ENCODE measurements at places on chromosomes 13 and 19.

- peaks cover 21% of the 10 kb centered on the region for H3K4me1 ChIP-seq
- no peak for DNase-seq
- no peak overlapping the region for H3K4me3 ChIP-seq
- no peaks in the 10 kb centered on the region for H3K27me3 ChIP-seq
- no peak overlapping the region for H3K27ac ChIP-seq
Measured at GRCh38 chr13:49303533-49304252, 56.0 kb downstream of the CDADC1 start.

DNA sequence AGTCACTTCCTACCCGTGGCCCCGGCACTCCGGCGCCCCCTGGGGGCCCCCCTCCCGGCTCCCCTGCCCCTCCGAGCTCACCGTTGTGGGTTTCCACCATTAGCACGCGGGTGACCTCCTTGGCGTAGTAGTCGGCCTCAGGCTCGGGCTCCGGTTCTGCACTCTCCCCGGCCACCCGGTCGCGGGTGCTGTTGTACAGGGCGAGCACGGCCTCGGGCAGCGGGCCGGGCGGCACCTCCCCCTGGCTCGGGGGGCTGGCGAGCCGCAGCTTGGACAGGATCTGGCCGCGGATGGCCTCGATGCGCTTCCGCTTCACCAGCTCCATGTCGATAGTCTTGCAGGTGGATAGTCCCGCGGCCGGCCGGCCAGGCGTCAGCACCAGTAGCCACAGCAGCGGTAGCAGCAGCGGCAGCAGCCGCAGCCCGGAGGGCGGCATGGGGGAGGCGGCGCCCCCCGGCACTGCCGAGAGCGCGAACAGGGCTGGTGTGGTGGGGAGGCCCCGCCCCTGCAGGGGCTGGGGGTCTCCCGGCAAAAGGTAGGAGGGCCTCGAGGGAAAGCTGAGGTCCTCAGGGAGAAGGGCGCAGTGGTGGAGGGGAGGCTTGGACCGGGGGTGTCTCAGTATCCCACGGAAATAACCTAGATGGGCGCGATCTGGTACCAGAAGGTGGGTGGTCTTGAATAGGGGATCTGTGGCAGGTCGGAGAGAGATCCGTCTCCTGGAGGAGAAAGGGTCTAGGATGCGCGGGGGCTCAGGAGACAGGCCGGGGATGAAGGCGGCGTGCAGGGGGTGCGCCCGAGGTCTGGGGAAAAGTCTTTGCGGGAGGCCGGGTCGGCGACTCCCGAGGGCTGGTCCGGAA lies 885 bp downstream of the TGFB1 start:
- H3K36me3 ChIP-seq: peaks cover 14% of the 10 kb centered on the region
- H3K27me3 ChIP-seq: no peaks in the 10 kb centered on the region
- H3K4me1 ChIP-seq: peaks cover 60% of the 10 kb centered on the region
- H3K4me3 ChIP-seq: peak overlapping the region; percentile 99

GRCh38 chr19:54517483-54517882 lies 14.9 kb downstream of the LAIR2 start:
- H3K27me3 ChIP-seq: peaks cover 40% of the 10 kb centered on the region
- no peak for DNase-seq
- no peak overlapping the region for H3K4me3 ChIP-seq
- H3K27ac ChIP-seq: no peak overlapping the region
- H3K4me1 ChIP-seq: peaks cover 11% of the 10 kb centered on the region

GRCh38 chr13:42968906-42969305 lies 23.1 kb downstream of the EPSTI1 start:
- peaks cover 5% of the 10 kb centered on the region for H3K36me3 ChIP-seq
- H3K27me3 ChIP-seq: no peaks in the 10 kb centered on the region
- no peak for DNase-seq
- peak overlapping the region; percentile 59 for H3K27ac ChIP-seq

DNA sequence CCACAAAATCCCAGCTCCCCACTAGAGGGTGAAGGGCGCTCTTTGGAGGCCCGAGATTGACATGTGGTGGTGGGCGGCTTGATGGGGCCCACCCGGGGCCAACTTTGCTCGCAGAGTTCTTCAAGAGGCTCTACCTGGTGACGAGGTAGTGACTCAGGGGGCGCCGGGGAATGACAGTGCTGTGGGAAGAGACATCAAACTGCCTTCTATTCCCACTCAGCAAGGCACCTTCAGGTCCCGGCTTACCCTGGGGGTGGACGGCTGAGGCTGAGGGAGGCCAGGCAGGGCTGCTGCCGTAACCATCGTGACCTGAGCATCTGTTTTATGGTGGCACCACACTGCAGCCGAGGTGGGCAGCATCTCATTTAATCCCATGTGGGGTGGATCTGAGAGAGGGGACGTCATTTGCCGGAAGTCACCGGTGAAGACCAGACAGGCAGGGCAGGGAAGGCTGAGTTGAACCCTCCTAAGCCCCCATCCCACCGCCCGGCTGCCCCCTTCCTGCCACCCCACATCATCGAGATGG lies 1.6 kb downstream of the LINGO3 start:
- peak overlapping the region; percentile 53 for H3K4me3 ChIP-seq
- peaks cover 4% of the 10 kb centered on the region for H3K36me3 ChIP-seq
- no peak for DNase-seq
- H3K4me1 ChIP-seq: peaks cover 13% of the 10 kb centered on the region

GRCh38 chr19:43618921-43619261 lies 538 bp downstream of the ZNF428 start:
- no peaks in the 10 kb centered on the region for H3K36me3 ChIP-seq
- H3K4me3 ChIP-seq: peak overlapping the region; percentile 97
- H3K27me3 ChIP-seq: no peaks in the 10 kb centered on the region
- peak overlapping the region; percentile 91 for H3K27ac ChIP-seq

- no peak for DNase-seq
- H3K4me1 ChIP-seq: peaks cover 41% of the 10 kb centered on the region
- no peak overlapping the region for H3K4me3 ChIP-seq
- H3K27ac ChIP-seq: no peak overlapping the region
- H3K36me3 ChIP-seq: peaks cover 4% of the 10 kb centered on the region
Measured at GRCh38 chr13:48252176-48252575, 19.2 kb downstream of the ITM2B start.

DNA sequence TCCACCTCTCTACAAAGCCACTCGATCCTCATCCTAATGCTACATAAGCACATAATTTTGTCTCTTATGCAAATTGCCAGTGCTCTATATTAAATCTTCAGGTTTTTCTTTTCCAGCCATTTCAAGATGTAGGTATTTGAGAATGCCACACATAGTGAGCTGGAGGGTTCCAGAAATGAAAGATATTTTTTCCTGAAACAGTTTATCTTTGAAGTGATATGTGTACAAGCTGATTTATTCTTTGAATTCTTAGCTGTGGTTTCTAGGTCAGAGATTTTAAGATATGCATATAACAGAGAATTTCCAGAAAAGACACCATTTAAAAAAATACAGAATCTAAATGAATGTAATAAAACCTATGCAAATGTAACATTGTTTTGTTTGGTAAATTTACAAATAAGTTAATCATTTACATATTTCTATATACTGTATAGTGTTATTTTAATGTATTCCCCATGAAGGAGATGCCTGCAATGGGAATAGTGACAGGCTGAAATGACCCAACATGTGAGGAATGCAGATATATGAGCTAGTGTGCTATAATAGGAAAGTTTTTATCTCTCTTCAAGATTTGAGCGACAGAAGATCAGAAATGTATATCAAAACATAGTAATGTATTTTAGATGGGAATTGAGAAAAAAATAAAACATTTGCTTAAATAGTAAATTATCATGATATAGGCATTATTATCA lies 570.2 kb downstream of the SLITRK1 start:
- H3K36me3 ChIP-seq: no peaks in the 10 kb centered on the region
- no peak overlapping the region for H3K4me3 ChIP-seq
- no peak for DNase-seq

- no peak overlapping the region for H3K4me3 ChIP-seq
- peaks cover 5% of the 10 kb centered on the region for H3K36me3 ChIP-seq
- DNase-seq: no peak
- peaks cover 4% of the 10 kb centered on the region for H3K4me1 ChIP-seq
Measured at GRCh38 chr19:41186971-41187883, 5.8 kb upstream of the CYP2S1 start.

DNA sequence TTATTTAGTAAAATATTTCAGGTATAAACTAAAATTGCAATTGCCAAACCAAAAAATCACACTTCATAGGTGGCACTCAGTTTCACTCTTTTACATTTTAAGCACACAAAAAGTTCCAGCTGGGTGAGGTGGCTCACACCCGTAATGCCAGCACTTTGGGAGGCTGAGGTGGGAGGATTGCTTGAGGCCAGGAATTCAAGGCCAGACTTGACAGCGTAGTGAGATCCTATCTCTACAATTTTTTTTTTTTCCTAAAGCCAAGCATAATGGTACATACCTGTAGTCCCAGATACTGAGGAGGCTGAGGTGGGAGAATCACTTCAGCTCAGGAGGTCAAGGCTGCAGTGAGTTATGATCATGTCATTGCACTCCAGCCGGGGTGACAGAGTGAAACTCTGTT lies 20.6 kb upstream of the SLC46A3 start:
- no peak for DNase-seq
- peaks cover 1% of the 10 kb centered on the region for H3K27me3 ChIP-seq
- H3K4me3 ChIP-seq: no peak overlapping the region

GRCh38 chr19:42111384-42111783 lies 20.9 kb downstream of the POU2F2 start:
- no peaks in the 10 kb centered on the region for H3K27me3 ChIP-seq
- peaks cover 22% of the 10 kb centered on the region for H3K4me1 ChIP-seq
- no peak overlapping the region for H3K4me3 ChIP-seq
- no peak for DNase-seq
- H3K27ac ChIP-seq: peak overlapping the region; percentile 79

DNA sequence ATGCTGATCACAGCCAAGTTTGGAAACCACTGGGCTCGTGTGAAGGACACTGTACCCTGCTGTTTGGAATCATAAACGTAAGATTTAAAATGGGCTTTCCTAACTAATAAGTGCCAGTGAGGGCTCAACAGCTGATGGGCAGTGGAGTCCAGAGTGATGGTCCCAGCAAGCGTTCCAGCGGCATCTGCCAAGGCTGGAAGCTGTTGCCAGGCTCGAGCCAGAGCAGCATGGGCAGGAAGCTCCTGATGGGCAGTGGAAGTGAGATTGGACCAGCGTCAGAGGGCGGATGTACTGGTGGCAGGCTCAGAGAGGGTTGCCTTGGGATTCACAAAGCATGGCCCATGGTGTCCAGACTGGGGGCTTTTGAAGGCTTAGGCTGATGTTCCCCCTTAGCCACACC lies 30.2 kb downstream of the COL4A2 start:
- peaks cover 13% of the 10 kb centered on the region for H3K4me1 ChIP-seq
- H3K36me3 ChIP-seq: no peaks in the 10 kb centered on the region
- DNase-seq: no peak

GRCh38 chr13:46580362-46580839 lies 27.4 kb downstream of the LRCH1 start:
- DNase-seq: no peak
- peaks cover 2% of the 10 kb centered on the region for H3K36me3 ChIP-seq
- H3K4me1 ChIP-seq: peaks cover 42% of the 10 kb centered on the region
- H3K4me3 ChIP-seq: no peak overlapping the region

- H3K4me1 ChIP-seq: no peaks in the 10 kb centered on the region
- H3K36me3 ChIP-seq: peaks cover 6% of the 10 kb centered on the region
- no peak overlapping the region for H3K27ac ChIP-seq
- no peaks in the 10 kb centered on the region for H3K27me3 ChIP-seq
- no peak overlapping the region for H3K4me3 ChIP-seq
Measured at GRCh38 chr13:74346960-74347359, 212.8 kb upstream of the KLF12 start.

DNA sequence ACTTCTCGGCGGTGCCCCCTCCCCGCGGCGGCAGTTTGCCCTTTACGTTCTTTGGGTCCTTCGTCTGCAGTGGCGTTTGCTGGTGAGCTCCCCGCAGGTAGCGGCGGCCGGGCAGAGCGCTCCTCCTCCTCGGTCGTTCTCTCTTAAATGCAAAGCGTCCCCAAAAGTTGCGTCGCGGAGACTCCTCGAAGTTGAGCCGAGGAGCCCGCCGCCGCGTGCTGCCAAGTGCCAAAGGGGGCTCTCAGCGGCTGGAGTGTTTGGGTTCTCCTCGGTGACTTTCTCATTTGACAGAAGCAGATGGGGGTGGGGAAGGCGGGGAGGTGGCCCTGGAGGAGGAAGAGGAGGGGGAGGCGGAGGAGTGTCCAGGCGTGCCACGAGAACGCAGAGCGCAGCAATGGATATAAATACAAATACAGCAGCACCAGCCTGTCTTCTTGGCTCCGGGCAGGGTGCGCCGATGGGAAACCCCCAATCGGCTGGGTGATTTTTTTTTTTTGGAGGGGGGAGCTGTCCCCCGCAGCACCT lies at the start of gene SOX21:
TSS of gene SOX21 (minus strand) at position 259 of the 525 bp plus-strand sequence. CDS start 496 bp downstream, outside the sequence.
- H3K27ac ChIP-seq: no peak within 1 kb of the TSS
- peaks cover 11% of the 10 kb centered on the region for H3K4me1 ChIP-seq
- peak within 1 kb of the TSS; percentile 83 for H3K4me3 ChIP-seq
- peaks cover 2% of the 10 kb centered on the region for H3K36me3 ChIP-seq
- peaks cover 72% of the 10 kb centered on the region for H3K27me3 ChIP-seq
- no peak for DNase-seq

DNA sequence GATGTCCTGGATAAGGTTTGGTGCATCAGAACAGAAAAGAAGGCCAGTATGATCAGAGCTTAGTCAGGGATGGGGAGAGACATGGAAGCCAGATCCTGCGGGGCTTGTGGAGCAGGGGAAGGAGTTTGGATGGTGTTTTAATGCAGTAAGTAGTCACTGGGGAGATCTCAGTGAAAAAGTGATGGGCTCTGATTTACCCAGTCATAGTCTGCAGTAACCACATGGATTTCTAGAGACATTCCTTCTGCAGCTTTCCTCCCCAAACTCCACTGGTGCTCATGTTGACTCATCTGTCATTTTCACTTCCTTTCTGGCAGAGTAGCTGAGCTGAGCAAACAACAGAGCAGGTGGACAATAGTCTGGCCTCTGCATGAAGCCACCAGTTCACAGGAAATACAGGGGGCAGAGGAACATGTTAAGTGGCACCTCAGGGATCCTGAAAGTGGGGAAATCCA lies 144.1 kb downstream of the DPF1 start:
- H3K27ac ChIP-seq: peak overlapping the region; percentile 69
- H3K4me3 ChIP-seq: no peak overlapping the region
- DNase-seq: no peak

GRCh38 chr19:31055454-31055853 lies 293.8 kb downstream of the TSHZ3 start:
- H3K36me3 ChIP-seq: no peaks in the 10 kb centered on the region
- H3K4me3 ChIP-seq: no peak overlapping the region
- H3K27me3 ChIP-seq: peaks cover 28% of the 10 kb centered on the region
- no peak for DNase-seq
- H3K27ac ChIP-seq: no peak overlapping the region

- H3K36me3 ChIP-seq: no peaks in the 10 kb centered on the region
- no peak overlapping the region for H3K4me3 ChIP-seq
- DNase-seq: no peak
- no peaks in the 10 kb centered on the region for H3K4me1 ChIP-seq
- H3K27me3 ChIP-seq: no peaks in the 10 kb centered on the region
- no peak overlapping the region for H3K27ac ChIP-seq
Measured at GRCh38 chr13:74200081-74200480, 65.9 kb upstream of the KLF12 start.

DNA sequence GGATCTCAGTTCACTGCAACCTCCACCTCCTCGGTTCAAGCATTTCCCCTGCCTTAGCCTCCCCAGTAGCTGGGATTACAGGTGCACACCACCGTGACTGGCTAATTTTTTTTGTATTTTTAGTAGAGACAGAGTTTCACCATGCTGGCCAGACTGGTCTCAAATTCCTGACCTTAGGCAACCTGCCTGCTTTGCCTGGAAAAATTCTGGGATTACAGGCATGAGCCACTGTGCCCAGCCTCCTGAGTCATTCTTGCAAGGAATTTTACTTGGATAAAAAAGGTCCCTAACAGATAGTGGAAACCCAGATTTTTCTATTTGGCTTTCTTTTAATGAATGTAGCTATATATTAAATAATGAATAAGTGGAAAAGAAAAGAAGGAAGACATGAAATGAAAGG lies 449.9 kb upstream of the ATXN8OS start:
- no peaks in the 10 kb centered on the region for H3K27me3 ChIP-seq
- no peaks in the 10 kb centered on the region for H3K36me3 ChIP-seq
- no peak for DNase-seq
- no peak overlapping the region for H3K4me3 ChIP-seq
